Right renal pelvis (tissue), 4 donors: ENCODE measurements at places on chromosomes 12 and 14. TPM values are rescaled to one million over a fixed set of nuclear protein-coding genes. Genes with fewer than 3 reads are reported as not detected.

DNA sequence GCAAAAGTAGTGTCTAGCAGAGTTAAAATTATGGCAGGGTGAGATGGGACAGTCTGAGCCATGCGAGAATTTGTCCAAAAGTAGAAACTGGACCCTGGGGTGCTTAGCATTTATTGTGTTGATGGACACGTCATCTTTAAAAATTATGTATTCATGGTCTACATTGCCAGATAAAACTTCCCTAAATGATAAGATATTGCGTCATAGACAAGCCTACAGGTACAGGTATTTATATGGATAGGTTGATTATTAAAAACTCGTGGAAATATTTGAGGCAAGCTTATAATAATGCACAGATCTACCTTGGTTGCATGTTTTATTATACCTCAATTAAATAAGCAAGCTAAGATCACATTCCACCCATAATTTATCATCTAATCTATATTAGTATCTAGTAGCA, 196.0 kb upstream of the PDZRN4 start:
- DNase-seq: no peak

ARHGDIB gene
- 59.6 TPM for polyA plus RNA-seq

- no peak for DNase-seq
These were observed 42.5 kb downstream of the PKP2 start for GRCh38 chr12:32854097-32854496.

- peak; percentile 75 for DNase-seq
These were observed 43.8 kb upstream of the NR2C1 start for GRCh38 chr12:95117178-95117599.

DNA sequence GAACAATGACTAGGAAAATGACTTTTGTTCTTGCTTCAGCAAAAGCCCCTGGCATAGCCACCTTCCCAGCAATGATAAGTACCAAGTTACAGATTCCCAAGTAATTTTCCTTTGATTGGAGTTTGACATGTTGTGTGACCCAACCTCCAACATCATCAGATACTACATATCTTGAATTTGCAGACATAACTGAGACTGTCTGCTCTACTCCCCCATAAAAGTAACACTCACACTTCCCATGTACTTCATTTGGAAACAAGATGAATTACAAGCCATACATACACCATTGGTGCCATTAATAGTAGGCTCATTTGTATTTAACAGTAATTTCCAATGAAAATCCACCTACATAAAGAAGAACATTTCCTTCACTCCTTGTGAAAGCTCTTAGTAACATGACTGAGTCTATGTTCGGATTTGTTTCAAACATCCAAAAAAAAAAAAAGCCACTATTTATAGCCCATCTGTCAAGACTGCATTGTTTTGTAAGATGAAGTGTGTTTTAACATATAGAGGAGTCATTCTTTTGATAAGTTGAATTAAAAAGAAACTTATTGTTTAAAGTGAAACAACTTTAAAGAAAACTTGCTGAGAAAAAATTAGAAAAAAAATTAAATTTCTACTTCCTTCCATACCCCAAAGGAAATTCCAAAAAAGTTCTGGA, 12.0 kb upstream of the SLCO1A2 start:
- DNase-seq: no peak

ERO1A gene
- 28.1 TPM for polyA plus RNA-seq

DNA sequence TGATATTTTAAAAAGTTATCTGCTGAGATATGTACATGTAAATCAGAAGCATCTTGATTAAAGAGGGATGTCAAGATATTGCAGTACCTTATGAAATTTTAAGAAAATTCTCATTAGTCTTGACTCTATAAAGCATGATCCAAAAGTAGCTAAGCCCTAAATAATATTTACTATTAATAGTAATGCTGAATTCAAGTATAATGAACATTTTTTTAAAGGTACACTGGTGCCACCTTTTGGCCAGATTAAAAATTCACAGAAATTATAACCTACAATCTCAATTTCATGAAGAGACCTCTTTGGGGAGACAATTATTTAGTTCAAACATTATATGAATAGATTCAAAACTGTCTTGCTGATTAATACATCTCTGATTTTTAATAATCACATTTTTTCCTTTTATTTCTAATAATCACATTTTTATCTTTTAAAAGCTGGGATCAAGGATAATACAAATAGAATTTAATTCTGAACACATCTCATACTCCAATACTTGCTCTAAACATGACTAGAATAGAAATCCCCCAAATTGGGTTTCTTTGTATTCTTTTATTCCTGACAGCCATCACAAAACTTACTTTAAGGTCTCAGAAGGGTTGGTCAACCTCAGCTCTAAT, 13.4 kb downstream of the AKAP5 start:
- no peak for DNase-seq

VDR gene
- 4.0 TPM for polyA plus RNA-seq

LTB4R2 gene
- polyA plus RNA-seq: 2.1 TPM

OTOGL gene
- polyA plus RNA-seq: 0.57 TPM

- no peak for DNase-seq
These were observed 1.5 kb upstream of the NANOG start for GRCh38 chr12:7787574-7788293.

GRCh38 chr14:31902945-31903646, 174.0 kb upstream of the ARHGAP5 start:
- DNase-seq: no peak

BEGAIN gene
- polyA plus RNA-seq: 3.0 TPM

- DNase-seq: no peak
These were observed 5.3 kb downstream of the NUAK1 start for GRCh38 chr12:106133136-106134087.

GRCh38 chr12:89872922-89873630, 164.4 kb upstream of the ATP2B1 start:
- no peak for DNase-seq

DNA sequence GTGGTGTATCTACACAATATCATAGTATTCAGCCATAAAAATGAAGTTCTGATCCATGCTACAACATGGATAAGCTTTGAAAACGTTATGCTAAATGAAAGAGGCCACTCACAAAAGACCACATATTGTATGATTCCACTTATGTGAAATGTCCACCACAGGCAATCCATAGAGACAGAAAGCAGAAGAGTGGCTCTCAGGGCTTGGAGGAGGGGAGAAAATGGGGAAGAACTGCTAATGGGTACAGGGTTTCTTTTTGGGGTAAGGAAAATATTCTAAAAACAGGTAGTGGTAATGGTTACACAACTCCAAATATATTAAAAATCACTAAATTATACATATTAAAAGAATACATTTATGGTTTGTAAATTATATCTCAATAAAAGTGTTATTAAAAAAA, 16.5 kb downstream of the SCNN1A start:
- no peak for DNase-seq

DNA sequence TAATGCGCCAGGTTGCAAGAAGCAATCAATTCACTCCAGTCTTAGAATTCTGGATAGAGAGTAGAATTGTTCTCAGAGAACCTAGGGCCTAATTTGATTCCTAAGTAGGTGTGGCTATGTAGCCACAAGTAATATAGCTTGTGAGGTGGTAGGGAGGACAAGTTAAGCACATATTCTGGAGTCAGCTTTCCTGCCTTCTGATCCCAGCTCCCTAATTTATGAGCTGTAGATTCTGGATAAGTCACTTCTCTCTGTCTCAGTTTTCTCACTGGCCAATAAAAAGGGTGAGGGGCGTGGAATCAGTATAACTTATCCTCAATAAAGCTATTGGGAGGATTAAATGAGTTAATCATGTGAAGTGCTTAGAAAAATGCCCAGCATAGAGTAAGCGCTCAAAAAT, 3.0 kb upstream of the SNW1 start:
- no peak for DNase-seq

- no peak for DNase-seq
These were observed 340.7 kb upstream of the LMO3 start for GRCh38 chr12:16946704-16947103.

DNA sequence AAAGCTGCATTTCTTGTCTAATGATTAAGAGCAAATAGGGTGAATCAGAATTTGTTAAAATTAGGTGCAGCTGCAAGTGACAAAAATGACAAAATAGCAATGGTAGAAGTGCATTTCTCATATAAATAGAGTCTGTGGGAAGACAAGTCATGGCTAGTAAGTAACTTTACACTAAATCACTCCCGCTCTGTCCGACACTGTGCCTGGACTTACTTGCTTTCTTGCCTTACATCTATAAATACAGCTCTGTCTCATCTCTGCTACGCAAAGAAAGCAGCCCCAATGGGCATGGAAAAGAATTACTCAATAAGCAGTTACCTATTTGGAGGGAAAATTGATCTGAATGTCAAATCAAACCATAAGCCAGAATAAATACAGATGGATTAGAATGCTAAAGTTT, 245.4 kb upstream of the KRR1 start:
- DNase-seq: no peak

CCDC175 gene
- 0.42 TPM for polyA plus RNA-seq

DNA sequence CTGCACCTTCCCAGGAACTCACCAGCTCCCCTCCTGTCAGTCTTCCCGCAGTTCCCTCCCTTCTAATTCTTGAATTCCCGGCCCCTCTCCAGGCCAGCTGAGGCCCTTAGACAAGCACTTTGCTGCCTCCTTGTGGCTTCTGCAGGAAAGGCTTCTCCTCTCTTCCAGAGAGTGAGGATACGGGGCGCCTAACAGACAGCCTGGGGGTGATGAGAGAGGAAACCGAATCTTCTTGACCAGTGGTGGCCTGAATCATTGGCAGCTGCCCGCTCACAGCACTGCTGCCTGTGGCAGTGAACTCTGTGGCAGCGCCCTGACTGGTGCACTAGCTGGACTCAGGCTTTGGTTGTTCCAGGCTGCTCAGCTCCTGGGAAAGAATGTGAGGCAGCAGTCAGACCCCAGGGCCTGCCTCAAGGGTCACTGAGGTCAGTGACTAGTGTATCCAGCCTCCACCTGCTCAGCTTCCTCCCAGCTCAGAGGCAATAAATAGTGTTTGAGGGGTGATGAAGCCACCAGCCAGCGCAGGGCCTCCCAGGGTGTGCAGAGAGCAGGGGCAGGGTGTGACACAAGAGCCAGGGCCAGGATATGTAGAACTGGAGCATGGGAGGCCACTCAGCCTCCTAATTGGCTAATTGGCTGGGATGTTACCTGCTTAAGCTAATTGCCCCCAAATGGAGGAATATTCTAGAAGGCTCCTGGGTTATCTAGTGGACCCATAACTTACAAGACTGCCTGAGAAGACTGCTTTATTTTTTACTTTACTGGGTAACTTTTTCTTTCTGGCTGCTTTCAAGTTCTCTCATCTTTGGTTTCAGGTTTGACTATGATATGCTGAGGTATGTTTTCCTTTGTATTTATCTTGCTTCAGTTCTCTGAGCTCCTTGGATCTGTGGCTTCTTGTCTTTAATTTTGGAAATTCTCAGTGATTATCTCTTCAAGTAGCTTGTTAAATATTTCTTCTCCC, 12.9 kb upstream of the MCRS1 start:
- peak; percentile 80 for DNase-seq

DNA sequence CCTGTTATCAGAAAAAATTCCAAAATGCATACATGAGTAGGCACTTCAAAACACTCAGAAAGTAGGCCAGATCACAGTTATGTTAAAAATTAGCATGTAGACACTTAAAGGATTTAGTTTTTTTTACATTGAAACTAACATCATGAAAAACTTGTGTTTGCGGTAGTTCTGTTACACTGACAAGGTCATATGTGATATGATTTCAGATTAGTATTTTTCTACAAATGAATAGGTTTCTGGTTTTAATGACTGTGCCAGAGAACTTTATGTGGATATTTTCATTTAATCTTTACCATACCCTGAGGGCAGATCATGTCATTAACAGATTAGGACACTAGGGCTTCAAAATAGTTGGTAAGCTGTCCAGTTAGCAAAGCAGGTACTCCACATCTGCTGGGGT, 20.7 kb downstream of the YARS2 start:
- no peak for DNase-seq

RAB2B gene
- polyA plus RNA-seq: 42.8 TPM
